CD4-positive, alpha-beta T cell treated with Interleukin-4 for 1 hour (primary cell): ENCODE measurements at places on chromosomes 16 and 17.

- no peak for DNase-seq
These were observed 17.4 kb downstream of the CNTNAP4 start for GRCh38 chr16:76294396-76295214.

DNA sequence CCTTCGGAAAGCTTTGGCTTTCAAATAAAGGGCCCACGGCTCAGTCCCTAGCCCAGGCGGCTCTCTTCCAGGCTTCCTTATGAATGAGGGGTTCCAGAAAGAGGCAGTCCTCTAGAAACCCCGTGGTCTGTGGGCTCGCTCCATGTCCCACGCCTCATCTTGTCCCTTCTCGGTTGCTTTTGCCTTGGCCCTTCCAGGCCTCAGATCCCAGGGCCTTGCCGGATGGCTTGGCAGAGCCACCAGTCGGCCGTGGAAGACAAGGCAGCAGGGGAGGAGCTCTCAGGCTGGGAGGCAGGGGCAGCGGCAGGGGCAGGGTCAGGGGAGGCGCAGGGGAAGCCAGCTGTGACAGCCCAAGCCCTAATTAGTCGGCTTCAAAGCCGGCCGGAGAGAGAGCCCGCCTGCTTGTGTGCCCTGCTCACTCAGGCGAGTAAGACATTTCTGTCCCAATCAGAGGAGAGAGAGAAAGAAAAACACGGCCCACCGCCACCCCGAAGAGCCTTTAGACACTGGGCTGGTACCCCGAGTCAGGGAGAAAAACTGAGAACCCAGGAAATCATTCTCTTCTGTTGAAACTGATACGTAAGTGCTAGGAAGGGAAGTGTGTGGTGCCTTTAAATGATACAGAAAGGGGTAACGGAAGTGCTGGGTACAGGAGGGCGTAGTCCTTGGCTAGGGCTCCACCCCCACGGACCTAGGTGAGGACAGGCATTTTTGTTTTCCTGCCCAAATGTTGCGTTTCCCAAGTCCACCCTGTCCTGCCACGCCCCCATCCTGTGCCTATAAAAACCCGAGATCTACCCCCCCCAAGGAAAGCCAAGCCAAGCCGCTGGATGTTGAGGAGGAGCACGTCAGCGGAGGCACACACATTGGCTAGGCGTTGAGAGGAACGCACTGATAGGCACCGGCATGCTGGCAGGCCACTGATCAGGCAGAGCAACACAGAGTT lies 27.8 kb upstream of the MEIOC start:
- DNase-seq, result peak; percentile 36

GRCh38 chr16:77985111-77985510 lies 37.2 kb upstream of the CLEC3A start:
- DNase-seq, result no peak

- peak; percentile 99 for DNase-seq
These were observed at the start of gene WDR59 for GRCh38 chr16:74984529-74985296. Gene WDR59 (minus strand): TSS chr16:74985123. CDS start chr16:74985017, 106 bp downstream.

DNA sequence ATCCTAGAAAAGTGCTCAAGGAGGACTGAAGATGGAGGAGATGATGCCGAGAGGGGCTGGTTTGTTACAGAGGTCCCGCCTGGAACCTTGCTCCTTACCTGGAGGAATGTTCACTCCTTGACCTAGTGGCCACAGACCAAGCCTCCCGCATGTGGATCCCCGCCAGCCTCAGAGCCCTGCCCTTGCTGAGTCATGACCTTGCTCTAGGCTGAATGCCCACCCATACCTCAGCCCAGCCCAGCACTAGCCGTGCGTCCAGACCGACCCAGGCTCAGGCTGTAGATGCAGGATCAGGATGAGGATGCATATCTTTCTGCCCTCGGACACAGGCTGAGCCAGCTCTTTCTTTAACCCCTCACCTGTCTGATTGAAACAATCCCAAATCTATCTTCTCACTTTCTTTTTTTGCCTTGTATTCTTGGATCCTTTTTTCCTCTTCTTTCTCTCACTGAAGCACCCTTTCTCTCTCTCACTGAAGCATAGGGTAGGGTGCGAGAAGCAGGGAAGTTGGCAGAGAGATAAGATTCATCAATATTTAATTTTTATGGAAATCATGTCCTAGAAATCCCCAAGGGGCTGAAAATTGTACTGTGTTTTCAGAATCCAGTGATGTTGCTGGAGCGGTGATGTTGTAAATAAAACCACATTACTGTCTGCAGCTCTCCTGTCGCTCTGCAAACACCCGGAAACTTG lies 34.9 kb downstream of the WSCD1 start:
- DNase-seq, result no peak

GRCh38 chr16:47567321-47567720 lies 106.2 kb downstream of the PHKB start:
- DNase-seq, result no peak

- DNase-seq, result no peak
These were observed 7.3 kb upstream of the WDR45B start for GRCh38 chr17:82655523-82655922.

DNA sequence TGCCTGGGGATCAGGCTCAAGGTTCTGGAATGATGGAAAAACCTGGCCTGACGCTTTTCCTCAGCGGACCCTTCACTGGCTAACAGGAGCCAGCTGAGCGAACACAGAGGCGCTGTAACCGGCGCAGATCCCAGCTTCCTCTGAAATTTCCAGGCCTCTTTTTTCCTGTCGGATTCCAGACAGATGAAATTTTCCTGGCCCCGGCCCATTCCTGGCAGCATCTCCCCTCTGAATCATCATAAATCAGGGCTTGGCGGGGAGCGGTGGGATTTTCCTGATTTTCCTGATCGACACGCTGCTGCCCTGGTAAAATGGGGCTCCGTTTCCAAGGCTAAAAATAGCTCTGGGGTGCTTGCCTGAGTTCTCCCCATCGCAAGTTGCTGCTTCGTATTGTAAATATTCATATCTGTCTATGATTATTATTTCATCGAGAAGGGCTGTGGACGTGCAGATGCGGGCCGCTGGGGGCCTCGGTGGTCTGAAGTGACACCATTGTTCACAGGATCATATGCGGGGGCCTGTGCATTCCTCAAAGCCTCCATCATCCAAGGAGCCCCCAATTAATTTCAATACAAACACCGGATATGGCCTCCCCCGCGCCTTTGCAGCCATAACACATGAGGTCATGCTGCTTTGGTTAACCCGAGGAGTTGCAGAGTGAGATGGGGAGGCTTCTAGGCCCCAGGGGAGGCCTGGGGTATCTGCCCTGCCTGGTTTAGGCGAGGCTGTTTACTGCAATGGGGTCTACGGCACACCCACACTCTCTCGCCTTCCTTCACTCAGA lies 45.8 kb upstream of the ETV4 start:
- no peak for DNase-seq

GRCh38 chr16:70494202-70494770 lies 29.1 kb downstream of the COG4 start:
- no peak for DNase-seq

DNA sequence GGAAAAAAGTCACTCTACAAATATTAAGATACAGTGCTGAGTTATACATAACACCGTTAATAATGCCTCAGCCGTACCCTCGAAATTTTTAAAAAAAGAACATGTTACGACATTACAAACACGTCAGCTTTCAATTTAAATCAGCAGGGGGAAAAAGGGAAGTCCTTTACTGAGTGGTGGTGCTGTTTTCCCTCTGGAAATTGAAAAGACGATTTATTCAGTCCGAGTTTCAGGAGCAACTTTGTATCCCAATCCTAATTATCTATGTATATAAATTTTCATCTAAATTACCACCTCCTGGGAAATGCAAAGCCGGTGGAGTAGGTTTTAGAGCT lies 1.3 kb downstream of the NETO2 start:
- no peak for DNase-seq

GRCh38 chr16:62254847-62255246 lies 218.6 kb upstream of the CDH8 start:
- DNase-seq, result no peak

GRCh38 chr17:38579934-38580333 lies 25.8 kb downstream of the SRCIN1 start:
- no peak for DNase-seq

DNA sequence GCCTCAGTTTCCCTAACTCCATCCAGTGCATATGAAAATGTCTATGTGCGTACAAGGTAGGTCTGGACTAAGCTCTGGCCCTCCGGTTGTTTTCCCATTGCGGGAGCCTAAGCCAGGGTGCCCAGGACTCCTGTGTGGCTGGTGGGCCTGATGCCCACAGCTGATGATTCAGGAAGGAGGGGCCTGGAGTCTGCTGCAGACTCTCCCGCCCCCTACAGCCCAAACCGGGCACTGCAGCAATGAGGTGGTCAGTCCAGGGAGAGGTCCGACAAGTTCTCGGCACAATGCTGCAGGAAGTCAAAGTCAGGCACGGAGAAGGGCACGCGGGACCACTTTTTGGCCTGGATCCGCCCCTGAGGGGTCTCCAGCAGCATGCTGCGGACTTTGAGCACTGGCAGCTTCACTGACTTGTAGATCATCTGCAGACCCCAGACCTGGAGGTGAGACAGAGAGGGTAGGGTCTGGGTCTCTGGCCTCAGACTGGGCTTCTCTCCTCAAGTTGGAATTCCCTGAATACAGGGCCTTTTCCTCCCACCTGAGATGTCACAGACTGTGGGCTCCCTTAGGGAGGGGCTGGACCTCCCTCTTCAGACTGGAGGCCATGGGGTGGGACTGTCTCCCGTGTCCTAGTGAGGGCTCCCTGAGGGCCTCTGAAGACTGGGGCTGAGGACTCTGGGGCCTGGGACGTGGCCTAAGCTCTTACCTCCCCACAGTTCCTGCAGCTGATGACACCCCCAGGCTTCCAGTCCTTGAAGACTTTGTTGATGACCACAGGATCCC lies 3.4 kb upstream of the ZNF385C start:
- DNase-seq, result peak; percentile 66

- no peak for DNase-seq
These were observed 82.6 kb upstream of the MPHOSPH6 start for GRCh38 chr16:82252582-82252981.

DNA sequence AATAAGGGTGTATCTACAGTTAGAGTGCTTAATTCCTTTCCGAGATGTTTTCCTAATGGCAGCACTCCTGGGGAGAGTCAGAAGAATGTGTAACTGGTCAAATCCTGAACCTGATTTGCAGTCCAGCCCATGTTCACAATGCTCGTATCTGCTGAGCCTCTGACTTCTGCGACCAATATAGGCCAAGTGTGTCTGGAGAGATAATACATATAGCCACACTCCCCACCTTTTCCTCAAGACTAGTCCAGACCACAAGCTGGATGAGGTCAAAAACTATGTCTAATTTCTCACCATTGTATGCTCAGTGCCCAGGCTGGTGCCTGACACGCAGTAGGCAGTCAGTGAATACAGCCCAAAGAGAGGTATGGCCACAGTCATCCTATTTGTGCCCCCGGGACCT lies 58.0 kb downstream of the XYLT1 start:
- no peak for DNase-seq

DNA sequence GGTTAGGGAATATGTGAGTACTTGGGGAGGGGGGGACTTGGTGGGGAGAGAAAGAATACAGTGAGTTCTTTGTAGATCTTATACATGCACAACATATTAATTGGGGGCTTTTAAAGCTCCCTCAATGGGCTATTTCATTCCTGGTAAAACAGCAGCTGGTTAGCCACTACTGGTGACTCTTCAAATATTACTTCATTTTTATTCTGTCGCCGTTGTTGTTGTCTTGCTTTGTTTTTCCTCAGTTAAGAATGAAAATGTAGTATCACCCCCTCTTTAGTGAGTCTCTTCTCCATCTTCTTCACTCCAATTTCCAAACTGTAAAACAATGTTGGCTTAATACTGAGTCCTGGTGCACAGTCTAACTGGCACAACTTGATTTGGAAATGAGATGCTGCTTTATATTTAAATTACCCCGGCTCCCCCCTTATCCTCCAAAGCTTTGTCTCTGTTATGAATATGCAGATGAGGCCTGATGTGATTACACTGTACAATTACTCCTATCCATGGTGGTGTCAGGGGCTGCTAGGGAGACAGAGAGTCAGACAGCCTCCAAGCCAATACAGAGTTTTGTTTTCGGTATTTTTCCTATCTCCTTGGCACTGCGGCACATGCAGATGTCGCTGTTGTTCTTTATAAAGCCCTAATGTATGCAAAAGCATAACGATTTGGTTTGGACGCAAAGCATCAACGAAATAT lies 256.9 kb upstream of the PMFBP1 start:
- DNase-seq, result no peak

DNA sequence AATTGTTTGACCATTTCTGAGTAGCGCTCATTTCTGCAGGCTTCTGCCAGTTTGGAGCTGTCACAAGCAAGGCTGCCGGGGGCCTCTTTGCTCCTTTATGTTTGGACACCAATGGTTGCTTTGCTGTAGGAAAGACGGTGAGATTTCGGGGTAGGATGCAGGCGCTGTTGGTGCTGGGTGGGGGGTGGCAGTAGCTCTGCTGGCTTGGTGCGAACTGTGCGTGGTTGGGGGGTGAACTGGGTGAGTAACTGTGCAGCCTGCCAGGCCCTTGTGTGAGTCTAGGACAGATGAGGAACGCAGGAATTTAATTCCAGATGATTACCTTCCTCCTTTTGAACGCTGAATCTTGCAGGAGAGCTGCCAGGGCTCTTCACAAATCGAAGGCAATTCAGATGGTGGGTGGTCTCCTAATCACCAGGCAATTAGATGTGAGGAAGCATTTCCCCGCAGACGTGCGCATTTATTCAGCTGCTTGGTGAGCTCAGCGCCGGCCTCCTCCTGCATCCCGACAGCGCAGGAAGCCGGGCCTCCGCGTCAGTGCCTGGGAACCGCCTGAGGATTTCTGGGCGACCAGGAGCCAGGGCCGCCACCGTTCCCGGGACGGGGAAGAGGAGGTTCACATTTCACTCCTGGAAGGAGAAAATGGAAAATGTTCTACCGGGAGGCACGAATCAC lies 154.4 kb downstream of the FOXL1 start:
- DNase-seq, result no peak

DNA sequence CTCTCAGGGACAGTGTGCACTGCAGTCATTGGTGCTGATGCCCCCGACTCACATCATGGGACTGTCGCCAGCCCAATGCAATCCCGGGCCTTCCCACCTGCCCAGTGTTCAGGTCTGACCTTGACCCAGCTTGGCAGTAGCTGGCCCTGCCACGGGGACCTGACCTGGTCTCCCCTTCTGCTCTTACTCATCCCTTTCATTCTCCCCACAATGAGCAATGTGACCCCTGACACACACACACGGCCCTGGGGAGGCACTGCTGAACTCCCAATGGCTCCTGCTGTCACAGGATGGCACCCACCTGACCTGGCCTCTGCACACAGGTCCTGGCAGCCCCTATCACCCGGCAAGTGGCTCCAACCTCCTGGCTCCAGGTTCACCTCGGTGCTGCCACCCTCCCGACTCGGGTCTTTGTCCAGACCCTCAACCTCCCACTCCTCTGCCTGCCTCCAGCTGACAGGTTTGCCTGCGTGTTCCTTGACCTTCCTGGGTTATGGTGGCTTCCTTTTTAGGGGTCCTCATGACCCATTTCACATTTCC lies 6.6 kb downstream of the CD300C start:
- DNase-seq, result no peak

DNA sequence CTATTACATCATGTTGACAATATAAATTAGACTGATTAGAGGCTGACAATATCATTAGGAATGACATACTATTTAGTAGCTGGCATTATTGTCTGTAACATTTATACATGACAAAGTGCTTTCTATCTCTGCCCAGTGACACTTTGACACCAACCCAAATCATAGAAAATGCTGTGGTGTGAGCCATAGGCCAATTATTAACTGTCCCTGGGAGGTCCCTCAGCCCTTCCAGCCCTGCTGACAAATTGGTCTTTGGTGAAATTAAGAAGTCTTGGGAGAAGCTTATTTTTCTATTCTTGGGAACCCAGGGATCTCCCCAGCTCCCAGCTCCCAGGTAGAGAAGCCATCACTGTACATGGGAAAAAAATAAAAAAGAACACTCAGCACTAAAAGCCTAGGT lies 179.6 kb downstream of the AIPL1 start:
- DNase-seq, result no peak

- DNase-seq, result no peak
These were observed 669 bp upstream of the CRISPLD2 start for GRCh38 chr16:84818989-84819643.

GRCh38 chr16:71249399-71249798 lies 18.9 kb upstream of the HYDIN start:
- DNase-seq, result no peak
